Left ventricle myocardium inferior (tissue), 1 donor: ENCODE measurements at places on chromosomes 7 and 10. TPM values are rescaled to one million over a fixed set of nuclear protein-coding genes. Genes with fewer than 3 reads are reported as not detected.
A peak's percentile ranks its signal among the peaks of the same experiment; 100 is the strongest.

The LOXL4 gene
- 1.4 TPM for total RNA-seq

The CYP3A5 gene
- not detected for total RNA-seq

The CYP3A4 gene
- total RNA-seq: not detected

The CACNA2D1 gene
- total RNA-seq: 64.6 TPM

The TAS2R41 gene
- total RNA-seq: not detected

The TMEM196 gene
- total RNA-seq: not detected

The RBP3 gene
- not detected for total RNA-seq

The ADRB1 gene
- 35.0 TPM for total RNA-seq

- no peak for DNase-seq
Measured at GRCh38 chr7:112180223-112180622, 26.0 kb downstream of the DOCK4 start.

DNA sequence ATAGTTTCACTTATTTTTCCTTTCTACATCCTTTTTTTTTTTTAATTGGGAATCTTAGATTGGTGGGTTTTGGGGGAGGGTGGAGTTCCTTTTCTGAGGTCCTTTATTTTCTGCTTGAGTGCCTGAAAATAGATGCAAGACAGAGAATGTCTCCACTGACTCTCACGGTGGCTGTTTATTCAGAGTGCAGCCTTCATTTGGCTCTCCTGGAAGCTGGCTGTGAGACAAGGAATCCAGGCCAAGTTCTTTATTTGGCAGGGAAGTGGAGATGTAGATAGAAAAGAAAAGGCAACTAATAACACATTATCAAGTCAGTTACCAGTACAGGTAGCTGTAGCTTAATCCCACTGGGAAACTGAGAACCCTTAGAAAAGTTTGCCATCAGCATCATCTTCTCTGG lies 118.6 kb downstream of the CNTNAP2 start:
- no peak for DNase-seq

DNA sequence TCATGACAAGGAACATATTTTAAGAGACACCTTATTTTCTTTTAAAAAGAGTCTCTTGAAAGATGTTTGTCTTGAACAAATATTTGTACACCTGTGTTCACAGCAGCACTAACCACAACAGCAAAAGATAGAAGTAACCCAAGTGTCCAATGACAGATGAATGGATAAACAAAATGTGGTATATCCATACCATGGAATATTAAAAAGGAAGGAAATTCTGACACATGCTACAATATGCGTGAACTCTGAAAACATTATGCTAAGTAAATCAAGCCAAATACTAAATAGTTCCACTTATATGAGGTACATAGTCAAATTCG lies 17.8 kb downstream of the SGMS1 start:
- no peak for DNase-seq

DNA sequence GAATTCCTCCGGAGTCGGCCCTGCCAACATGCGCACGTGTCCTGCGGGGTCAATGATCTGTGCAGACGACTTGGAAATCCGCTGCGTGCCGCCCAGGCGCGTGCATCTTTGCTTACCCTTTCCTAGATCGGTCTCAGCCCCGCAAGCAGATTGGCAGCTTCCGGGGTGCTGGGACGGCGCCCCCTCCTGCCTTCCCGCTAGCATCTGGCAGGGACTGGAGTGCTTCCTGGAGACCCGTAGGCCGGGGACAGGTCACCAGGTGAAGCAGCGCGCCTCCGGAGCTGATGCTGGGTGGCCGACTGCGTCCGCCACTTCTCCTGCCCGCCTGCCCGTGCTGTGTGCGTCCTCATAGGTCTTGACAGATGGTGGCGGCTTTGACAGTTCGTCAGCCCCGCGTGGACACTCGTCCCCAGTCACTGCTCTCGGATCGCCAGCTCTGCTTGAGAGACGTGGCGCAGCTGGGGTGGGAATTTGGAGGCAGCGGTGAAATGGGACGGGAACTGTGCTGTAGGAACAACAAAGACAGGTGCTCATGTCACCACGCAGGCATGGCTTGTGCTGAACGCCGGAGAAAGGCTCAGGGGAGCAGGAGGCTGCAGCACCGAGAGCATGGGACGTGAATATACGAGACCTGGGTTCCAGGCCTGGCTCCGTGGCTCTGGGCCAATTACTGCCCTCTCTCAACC lies 21.9 kb upstream of the KCNK18 start:
- no peak for DNase-seq

- no peak for DNase-seq
Measured at GRCh38 chr7:22485189-22485588, 14.8 kb downstream of the STEAP1B start.

DNA sequence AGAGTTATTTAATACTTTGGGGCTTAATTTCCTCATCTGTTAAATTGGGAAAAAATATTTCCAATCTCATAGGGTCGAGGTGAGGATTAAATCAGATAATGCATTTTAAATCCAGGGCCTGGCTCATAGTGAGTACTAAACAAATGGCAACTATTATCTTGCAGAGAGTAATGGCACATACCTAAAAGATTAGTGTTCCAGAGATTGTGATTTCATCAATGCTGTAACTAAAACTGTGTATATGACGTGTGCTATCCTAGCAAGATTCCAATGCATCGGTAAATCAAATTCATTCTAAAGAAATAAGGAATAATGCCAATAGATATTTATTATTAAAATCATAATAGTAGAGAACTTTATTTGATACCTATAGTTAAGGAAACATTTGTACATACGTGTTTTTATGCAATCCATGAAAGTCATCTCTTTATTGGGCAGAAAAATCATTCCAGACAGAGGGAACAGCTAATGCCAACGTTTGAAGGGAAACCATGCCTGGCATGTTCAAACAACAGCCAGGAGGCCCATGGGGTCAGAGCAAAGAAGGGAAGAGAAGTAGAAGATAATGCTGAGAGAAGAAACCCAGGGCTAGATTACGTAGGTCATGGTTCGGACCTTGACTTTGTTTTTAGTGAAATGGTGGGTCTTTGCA lies 174.8 kb upstream of the AGR3 start:
- DNase-seq: no peak

DNA sequence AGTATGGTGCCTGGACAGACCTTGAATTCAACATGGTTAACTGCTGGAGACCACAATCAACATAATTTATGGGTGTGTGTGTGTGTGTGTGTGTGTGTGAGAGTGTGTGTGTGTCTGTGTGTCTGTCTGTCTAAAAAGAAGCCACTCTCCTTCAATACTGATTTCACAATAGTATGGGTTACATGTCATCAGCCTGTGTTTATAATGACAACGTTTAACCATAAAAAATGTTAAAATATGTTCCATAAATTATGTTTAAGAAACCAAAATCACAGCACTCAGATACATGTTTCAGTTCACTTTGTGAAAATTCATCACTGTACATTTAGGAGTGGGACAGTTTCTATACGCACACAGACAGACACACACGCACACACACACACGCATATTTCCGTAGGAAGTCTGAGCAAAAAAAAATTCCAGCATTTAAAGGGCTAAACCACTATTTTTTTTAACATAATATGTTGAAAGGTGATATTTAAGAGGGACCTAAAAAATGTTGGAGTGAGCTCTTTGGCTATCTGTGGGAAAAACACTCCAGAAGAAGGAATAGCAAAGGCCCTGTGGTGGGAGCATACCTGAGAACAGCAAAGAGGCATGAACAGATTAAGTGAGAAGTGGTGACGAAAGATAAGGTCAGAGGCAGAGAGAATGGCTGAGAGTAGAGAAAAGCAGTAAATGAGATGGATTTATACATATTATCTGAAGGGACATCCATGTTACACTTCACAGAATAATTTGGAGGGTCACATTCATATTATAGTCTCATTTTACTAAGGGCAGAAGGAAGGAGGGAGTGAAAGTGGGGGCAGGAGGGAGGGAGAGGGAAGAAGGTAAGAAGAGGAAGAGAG lies 10.9 kb downstream of the PDZD8 start:
- no peak for DNase-seq

GRCh38 chr10:10946801-10947200 lies 70.9 kb upstream of the CELF2 start:
- DNase-seq: no peak

- DNase-seq: no peak
Measured at GRCh38 chr7:70833726-70834125, 298.2 kb upstream of the GALNT17 start.

DNA sequence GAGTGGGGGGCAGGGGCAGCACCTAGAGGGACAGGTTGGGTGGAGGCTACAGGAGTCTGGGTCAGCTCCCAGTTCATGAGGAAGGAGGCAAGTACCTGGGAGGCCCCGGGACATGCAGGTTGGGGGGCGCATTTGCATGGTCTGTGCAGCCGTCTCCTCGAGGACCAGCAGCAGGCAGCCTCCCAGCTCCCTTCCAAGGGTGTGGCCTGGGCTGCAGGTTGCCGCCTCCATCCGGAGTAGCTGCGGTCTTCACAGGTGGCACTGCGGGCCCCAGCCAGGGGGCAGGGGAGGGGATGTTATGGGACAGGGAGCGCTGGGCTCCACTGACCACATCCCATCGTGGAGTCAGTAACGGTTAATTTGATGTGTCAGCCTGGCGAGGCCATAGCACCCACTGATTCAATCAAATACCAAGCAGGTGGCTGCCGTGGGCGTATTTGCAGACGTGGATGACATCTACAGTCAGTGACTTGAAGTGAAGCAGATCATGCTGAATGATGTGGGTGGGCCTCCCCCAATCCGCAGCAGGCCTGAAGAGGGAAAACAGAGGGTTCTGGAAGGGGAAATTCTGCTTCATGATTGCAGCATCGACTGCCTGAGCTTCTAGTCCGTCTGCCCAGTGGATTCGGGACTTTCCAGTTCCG lies 81.6 kb downstream of the PRKAG2 start:
- DNase-seq: peak; percentile 7

DNA sequence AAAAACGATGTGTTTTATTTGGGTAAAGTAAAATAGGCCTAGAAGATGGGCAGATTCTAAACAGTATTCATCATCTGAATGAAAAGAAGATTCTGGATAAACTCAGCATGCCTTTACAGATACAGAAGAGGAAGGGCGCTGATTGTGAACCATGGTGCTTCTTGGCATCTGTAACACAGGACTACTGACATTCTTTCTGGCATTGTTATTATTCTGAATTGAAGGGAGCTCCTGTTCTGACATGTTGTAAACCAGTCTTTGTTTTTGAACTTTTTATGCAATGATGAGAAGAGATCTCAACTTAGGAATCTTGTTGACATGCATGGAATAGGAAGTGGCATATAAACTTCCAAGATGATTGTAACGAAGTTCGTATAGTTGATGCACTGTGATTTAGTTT lies 13.5 kb downstream of the RPA3 start:
- DNase-seq: no peak

DNA sequence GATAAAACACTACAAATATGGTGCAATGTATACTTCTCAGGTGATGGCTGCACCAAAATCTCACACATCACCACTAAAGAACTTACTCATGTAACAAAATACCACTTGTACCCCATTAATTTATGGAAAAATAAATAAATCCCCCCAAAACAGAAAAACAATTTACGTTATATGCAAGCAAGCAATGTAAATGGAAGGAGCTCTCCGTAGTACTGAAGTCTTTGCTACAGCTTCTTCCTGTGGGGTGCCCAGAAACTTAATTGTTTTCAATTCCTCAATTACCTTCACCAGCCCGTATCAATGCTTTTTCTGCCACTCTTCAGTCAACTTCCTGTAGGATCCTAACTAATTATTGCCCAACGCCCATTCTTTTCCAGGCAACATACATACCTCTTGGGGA lies 138.1 kb downstream of the RELN start:
- no peak for DNase-seq

DNA sequence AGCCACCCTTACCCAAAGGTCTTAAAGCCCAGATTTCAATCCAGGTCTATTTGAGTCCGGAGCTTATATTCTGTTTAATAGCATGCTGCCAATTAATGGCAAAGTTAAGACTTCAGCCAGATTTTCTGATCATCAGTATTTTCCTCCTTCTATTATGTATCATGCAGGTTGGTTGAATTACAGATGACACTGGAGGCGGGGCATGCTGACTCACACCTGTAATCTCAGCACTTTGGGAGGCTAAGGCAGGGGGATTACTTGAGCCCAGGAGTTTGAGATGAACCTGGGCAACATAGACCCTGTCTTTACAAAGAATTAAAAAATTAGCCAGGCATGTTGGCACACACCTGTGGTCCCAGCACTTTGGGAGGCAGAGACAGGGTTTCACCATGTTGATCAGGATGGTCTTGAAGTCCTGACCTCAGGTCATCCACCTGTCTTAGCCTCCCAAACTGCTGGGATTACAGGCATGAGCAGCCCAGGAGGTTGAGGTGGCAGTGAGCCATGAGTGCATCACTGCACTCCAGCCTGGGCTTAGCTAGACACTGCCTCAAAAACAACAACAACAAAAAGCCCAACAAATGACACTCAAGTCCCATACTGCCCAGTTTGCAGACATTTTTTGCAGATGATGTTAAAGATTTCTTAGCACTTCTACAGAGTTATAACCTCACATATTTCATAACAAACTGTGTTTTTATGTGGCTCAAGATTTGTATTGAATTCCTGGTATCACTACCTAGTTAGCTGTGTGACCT lies 62.5 kb downstream of the MCU start:
- no peak for DNase-seq

DNA sequence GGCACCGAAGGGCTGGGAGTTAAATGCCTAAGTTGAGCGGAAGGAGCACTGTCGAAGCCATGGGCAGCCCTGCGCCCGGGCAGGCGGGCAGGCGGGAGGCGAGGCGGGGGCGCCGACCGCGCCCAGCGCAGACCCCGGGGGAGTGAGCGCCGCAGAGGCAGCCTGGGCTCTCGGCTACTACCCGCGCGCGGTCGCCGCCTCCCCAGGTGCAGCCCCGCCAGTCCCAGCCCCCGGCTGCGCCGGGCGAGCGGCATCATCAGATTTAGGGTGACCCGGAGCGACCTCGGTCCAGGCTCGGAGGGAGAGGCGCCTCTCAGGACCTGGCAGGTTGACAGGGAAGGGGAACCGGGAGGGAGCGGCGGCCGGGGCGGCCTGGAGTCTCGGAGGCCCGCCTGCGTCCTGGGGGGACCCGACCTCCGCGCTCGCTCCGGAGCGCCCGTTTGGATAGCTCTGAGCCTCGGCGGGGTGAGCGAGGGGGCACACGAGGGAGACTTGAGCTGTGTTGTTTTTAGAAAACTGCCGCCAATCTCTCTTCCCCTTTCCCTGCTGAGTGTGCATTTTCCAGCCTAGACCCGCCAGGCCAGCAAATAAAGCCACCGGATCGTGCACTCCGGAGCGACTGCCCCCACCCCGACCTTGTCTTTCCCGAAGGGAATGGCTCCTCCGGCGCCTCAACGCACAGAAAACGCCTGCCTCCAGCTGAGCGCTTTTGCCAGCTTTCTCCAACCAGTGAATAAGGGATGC lies 2.3 kb upstream of the NRP1 start:
- DNase-seq: peak; percentile 78

GRCh38 chr7:46177821-46178220 lies 256.7 kb upstream of the IGFBP3 start:
- DNase-seq: no peak

DNA sequence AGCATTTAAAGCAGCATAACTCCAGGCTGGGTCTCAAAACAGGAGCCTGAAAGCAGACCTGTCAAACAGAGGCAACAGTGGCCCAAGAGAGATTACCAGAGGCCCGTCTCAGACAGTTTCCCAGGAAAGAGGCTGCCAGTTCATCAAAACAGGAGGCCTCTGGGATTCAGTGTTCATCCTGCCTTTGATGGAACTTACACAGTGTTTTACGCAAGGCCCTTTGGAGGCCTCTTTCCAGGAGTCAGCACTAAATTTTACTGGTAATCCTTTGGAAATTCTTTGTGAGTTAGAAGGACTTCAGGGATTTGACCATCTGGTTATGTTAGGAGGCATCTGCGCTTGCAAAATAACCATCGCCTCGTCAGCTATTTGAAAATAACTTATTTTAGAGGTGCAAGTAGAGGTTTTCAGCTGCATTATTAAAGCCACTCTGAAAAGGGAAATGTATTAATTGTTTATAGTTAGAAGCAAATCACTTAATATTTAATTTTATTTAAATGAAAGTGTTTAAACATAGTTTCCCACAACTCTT lies 501.2 kb upstream of the COBL start:
- DNase-seq: no peak
